ENCODE measurements at places on chromosomes 11 and 22.

DNA sequence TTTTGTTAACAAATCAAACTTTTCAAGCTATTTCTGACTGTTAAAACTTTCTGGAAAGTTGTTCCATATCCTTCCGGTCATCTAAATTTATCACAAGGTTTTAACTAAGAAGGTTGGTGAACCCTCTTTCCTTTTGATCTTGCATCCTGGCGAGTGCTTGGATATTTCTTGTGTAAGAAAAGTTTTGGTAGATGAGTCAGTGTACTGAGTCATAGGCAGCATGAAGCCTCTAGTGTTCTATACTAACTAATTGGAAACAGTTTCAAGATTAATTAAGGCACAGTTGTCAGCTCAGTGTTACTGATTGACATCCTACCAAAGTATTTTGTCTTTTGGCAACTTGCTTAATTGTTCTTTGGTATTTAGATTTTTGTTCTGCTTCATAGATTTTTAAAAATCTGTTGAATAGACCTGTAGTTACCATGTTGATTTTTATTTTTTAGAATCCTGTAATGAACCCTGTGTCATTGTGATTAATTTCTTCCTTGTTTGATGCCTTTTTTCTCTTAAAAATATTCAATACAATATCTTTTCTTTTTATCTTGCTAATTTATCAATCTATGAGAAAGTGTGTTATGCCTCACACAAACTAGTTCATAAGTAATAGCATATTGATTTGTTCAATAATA, 38.0 kb downstream of the METTL15 start:
- DNase-seq: no peak

DNA sequence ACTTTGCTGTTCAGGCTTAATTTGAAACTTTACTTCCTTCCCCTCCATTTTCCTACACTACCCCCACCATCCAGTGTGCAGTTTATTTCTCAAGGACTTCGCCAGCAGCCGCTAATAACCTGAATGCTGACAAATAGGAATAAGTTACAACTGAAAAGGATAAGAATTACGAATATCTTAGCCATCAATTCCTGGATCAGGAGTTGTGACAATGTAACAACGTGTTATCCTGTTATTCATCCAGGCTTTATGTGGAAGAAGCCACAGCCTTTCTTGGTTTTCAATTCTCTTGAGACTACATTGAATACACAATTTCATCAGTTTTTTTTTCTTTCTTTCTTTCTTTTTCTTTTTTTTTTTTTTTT, 5.9 kb downstream of the HBG1 start:
- DNase-seq: no peak

DNA sequence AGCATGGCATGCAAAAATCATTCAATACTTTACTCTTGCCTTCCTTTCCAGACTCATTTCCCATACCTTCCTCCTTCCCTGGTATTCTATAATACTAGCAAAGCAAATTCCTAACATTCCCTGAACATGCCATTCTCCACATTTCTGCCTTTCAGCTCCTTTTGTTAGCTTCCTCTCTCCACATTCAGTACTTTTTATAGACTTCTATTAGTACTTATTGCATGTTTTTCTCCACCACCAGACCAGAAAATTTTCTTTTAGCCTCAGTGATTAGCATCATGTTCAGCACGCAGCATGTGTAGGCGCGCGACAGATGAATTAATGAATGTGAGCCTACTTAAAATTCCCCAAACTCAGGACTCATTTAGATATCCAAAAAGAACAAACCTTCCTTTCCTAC, 935.3 kb downstream of the DLG2 start:
- no peak for DNase-seq

DNA sequence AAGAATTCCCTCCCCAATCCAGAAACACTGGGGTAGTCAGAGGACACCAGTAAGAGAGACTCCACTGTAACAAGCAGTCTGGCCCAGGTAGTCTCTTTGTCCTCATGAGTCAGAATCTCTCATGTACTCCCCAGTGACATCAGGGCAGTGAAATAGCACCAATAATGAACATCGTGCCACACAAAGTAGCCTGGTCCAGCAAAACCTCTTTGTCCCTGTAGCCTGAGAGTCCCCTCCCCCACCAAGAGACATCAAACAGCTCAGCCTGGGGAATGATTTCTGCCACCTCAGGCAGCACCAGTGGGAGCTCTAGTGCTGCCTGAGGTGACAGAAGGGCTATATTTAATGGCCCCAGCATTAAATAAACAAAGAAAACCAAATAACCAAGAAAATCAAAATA, 88.1 kb downstream of the SBF2 start:
- DNase-seq: no peak

- DNase-seq: no peak
These were observed 100.2 kb upstream of the CHRM4 start for GRCh38 chr11:46491661-46492330.

All from activated T-cell treated with anti-CD3 and anti-CD28 coated beads, Interleukin-2, amount 50 U/mL, for 4 hours (primary cell).